CD4-positive, alpha-beta T cell (primary cell): ENCODE measurements at places on chromosomes 16 and 17.

DNA sequence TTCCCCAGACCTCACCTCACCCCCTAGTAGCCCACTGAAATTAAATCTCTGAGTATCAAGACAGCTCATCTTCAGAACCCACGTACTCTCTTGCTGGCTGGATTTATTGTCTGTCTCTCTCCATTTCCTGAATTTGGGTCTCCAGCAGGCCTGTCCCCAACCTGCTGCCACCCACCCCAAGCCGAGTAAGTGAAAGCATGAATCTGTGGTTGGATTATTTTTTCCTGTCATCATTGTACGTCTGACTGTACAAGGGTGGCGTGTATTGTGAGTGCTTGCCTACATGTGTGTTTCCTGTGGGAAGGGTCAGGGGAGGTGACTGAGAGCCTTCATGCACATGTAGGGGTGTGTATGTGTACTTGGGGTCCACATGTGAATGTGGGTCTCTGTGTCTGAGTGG lies 5.4 kb downstream of the TNP2 start:
- DNase-seq = no peak

- no peak for DNase-seq
These were observed 14.0 kb upstream of the ATP2C2 start for GRCh38 chr16:84354306-84354705.

DNA sequence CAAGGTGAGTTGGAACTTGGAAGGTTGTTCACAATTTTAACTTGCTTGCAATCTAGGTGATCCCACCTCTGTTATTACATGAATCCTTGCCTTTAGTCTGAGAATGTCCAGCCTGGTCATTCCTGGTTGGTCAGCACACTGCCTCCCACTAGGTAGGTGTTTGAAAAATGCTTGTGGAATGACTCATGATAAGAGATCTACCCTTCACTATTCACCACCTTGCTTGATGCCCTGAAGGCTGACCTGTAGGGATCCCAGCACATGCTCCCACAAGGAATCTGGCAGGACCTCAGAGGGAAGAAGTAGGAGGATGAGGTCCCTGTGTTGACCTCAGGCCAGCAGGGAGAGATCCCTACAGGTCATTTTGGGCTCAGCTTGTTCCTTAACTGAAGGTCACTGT lies 30.2 kb upstream of the ABCA3 start:
- DNase-seq = no peak

- DNase-seq = no peak
These were observed 78.0 kb downstream of the RAP1GAP2 start for GRCh38 chr17:2874189-2874686.

DNA sequence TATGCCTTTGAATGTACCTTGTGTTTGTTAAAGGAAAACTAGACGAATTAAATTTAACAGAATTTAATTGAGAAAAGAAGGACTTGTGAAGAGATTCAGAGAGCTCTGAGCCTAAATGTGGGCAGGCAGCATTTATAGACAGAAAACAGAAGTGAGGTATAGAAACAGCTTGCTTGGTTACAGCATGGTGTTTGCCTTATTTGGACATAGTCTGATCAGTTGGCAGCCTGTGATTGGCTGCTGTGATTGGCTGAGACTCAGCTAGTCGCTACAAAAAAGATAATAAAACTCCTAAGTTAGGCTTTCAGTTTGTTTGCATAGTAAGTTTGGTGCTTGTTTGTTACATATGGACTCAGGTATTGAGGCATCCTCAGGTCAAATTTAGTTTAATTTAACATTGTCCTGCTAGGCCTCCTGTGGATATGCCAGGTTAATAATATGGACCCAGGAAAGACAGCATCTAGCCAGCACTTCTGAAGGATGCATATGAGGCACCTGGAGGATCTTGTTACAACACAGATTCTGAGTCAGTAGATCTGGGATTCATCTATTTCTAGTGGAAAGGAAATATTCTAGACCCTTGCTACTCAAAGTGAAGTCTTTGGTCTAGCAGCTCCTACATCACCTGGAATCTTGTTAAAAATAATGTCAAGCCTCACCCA lies 43.4 kb downstream of the SLFN5 start:
- DNase-seq = peak; percentile 24

- no peak for DNase-seq
These were observed 27.7 kb downstream of the CLUH start for GRCh38 chr17:2683912-2684311.
